Stimulated activated CD4-positive, alpha-beta T cell treated with anti-CD3 and anti-CD28 coated beads, Interleukin-12 subunit alpha, Interleukin-12 subunit beta, amount 100 ng/mL, for 4 hours (primary cell): ENCODE measurements at places on chromosomes 12 and 14.

GRCh38 chr14:86639146-86639545 is 1109.2 kb downstream of the FLRT2 start:
- DNase-seq, result no peak

- DNase-seq, result no peak
Observed at GRCh38 chr14:51540364-51540763, 111.3 kb upstream of the FRMD6 start.

- no peak for DNase-seq
Observed at GRCh38 chr12:124277394-124278241, 17.3 kb upstream of the RFLNA start.

GRCh38 chr14:95442016-95442632 is 74.3 kb downstream of the SYNE3 start:
- DNase-seq, result no peak

DNA sequence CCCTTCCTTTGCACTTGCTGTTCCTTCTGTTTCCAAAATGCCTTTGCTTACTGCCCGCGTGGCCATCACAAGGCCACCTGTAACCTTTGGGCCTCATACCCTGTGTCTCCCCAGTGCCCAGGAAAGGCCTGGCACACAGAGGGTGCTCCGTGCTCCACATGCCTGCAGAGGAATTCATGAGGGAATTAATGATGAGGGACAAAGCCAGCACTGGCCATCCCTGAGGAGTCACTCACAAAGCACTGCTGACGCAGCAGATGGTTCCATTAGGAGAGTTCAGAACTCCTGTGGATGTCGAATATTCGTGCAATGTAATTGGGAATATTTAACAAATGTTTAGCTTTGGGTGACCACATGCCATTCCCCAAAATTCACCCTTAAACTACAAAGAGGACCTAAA is 49.6 kb upstream of the PRMT8 start:
- DNase-seq, result no peak

DNA sequence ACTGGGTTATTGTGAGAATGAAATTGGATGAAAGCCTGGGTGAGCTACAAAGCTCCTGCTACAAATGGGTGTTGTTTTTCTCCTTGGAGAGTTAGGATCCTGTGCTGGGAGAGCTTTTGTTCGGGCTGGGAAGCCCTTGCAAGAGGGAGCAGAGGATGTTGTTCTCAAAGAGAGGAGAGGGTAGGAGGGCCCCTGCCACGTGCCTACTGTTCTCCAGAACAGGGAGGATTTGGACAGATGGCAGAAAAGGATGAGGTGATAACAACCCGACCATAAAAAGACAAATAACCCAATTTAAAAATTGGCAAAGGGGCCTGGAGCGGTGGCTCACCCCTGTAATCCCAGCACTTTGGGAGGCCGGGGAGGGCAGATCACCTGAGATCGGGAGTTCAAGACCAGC is 68.8 kb downstream of the GALNT16 start:
- no peak for DNase-seq

GRCh38 chr12:128783129-128783574 is 40.6 kb downstream of the SLC15A4 start:
- peak; percentile 28 for DNase-seq

- DNase-seq, result no peak
Observed at GRCh38 chr14:34087571-34087970, 136.7 kb upstream of the EGLN3 start.

DNA sequence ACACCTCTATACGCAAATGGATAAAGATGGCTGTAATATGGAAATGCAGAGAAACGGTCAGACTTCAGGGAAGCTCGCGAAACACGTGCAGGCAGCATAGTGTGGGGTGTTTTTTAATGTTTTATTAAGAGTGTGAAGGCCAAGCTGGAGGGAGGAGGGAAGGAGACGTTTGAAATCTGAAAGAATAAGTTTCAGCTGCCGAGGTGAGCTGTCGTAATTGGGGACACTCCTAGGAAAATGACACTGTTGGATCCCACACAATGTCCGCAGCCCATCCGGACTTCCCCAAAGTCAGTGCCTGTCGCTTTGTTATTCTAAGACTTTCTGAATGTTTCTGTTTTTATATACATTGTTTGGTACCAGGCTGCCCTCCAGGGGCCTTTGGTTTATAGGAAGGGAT is 8.3 kb downstream of the FZD10 start:
- no peak for DNase-seq
